Stimulated activated CD8-positive, alpha-beta memory T cell treated with anti-CD3 and anti-CD28 coated beads, Interleukin-4, amount 100 ng/mL, for 4 hours (primary cell): ENCODE measurements at places on chromosomes 2 and 18.

GRCh38 chr2:219279151-219279915, at the start of gene DNAJB2:
Gene DNAJB2, plus strand, starts transcription at chr2:219279366. Its CDS starts 468 bp downstream, at chr2:219279834.
- peak; percentile 97 for DNase-seq

DNA sequence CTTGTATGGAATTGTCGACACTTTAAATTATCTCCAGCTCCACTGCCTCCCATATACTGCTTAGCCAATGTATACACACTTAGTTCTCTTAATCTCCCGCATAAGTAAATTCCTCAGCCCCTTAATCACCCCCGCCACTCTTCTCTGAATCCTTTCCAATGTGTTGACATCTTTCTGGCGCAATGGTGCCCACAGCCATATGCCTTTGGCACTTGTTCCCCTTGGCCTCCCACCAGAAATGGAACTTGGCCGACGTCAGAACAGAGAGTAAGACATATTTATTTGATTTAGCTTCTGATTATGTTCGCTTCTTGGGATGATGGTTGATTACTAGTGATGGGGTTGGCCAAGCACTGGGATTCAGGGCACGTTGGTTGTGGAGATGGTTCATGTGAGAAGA, 1089.3 kb upstream of the CELF4 start:
- no peak for DNase-seq

- DNase-seq = no peak
Observed at GRCh38 chr2:200393191-200393590, 86.7 kb downstream of the SPATS2L start.

DNA sequence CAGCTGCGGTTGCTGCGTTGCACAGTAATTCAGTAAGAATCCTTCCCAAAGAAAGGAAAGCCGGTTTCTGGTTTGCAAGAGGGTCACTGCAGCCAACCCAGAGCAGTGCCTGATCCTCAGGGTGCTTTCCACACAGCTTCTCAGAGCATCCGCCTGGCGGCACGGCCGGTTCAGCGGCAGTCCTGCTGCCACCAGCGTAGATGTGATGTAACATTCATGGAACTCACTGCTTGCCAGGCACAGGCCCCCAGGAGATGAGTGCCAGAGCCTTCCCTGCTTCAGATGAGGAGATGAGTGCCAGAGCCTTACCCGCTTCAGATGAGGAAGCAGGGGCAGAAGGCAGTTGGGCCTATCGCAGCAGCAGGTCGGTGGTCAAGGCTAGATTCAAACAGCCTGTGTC, 230.2 kb downstream of the GBX2 start:
- DNase-seq = no peak

- DNase-seq = no peak
Observed at GRCh38 chr2:45256867-45257641, 247.8 kb upstream of the SIX2 start.
